ENCODE measurements at places on chromosomes 4 and X. TPM values are rescaled to one million over a fixed set of nuclear protein-coding genes. Genes with fewer than 3 reads are reported as not detected.

MAGEA4 gene
- total RNA-seq: not detected

GLRA3 gene
- not detected for total RNA-seq

- no peaks in the 10 kb centered on the region for H3K27me3 ChIP-seq
- H3K4me3 ChIP-seq: no peak overlapping the region
- no peaks in the 10 kb centered on the region for H3K4me1 ChIP-seq
- H3K36me3 ChIP-seq: no peaks in the 10 kb centered on the region
- no peak for DNase-seq
Measured at GRCh38 chrX:14817571-14817970, 55.3 kb downstream of the FANCB start.

- H3K27ac ChIP-seq: no peak overlapping the region
- H3K4me3 ChIP-seq: no peak overlapping the region
- no peaks in the 10 kb centered on the region for H3K4me1 ChIP-seq
- DNase-seq: no peak
Measured at GRCh38 chrX:1629244-1629643, 14.4 kb downstream of the ASMT start.

POLN gene
- total RNA-seq: 1.6 TPM

GRCh38 chrX:54042609-54043021, 1.7 kb downstream of the PHF8 start:
- no peak overlapping the region for H3K27ac ChIP-seq
- H3K27me3 ChIP-seq: no peaks in the 10 kb centered on the region

- peak; percentile 41 for DNase-seq
- H3K27ac ChIP-seq: no peak overlapping the region
- no peaks in the 10 kb centered on the region for H3K4me1 ChIP-seq
- H3K4me3 ChIP-seq: no peak overlapping the region
Measured at GRCh38 chrX:103817502-103817901, 14.6 kb downstream of the RAB9B start.

GPRIN3 gene
- total RNA-seq: 26.8 TPM

DNA sequence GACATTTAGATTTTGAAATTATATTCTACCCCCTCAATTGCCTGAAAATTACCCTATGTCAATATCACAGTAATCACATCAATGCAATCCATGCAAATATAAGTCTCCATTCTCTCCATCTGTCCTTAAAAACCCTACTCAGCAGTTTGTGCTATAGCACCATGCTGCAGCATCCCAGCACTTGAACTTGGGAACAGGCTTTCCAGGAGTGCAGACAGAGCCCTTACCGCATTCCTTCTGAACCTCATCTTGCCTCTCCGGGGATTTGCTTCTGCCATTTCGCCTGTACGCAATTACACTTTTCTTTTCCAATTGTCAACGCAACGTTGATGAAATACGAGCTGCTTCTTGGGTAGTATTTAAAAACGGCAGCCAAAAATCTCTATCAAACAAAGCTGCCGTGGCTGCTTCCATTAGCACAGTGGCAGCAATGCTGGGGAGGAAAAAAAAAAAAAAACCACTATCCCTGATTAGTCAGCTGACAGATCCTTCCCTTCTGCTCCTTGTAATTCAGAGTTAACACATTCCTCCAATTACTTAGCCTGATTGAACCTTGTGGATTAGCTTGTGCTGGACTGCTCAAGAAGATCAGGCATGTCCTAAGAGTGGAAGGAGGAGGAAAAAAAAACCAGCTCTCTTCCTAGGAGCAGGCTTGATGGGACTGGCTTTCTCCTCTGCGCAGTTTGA, 65.6 kb downstream of the MCF2 start:
- H3K36me3 ChIP-seq: no peaks in the 10 kb centered on the region
- no peaks in the 10 kb centered on the region for H3K27me3 ChIP-seq
- H3K27ac ChIP-seq: no peak overlapping the region
- H3K4me1 ChIP-seq: no peaks in the 10 kb centered on the region

- H3K4me3 ChIP-seq: no peak overlapping the region
- H3K36me3 ChIP-seq: no peaks in the 10 kb centered on the region
- H3K27me3 ChIP-seq: no peaks in the 10 kb centered on the region
- no peak for DNase-seq
- no peak overlapping the region for H3K27ac ChIP-seq
- no peaks in the 10 kb centered on the region for H3K4me1 ChIP-seq
Measured at GRCh38 chr4:52202251-52202779, 151.2 kb downstream of the SPATA18 start.

DNA sequence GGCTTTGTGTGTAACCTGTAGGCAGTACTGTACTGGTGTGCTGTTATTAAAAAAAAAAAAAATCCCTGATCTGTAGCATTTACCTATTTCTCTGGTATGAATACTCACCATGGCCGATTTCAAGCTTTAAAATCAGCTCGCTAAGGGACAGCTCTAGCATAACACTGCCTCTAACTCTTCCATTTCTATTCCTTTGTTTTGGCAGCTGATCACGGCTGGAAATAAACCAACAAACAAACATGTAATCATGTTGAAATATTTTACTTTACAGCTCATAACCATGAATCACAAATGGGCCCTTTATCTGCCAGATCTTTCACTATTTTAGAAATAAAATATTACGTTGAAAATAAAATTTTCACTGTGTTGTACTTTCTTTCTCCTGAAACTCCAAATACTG, 60.5 kb upstream of the IL15 start:
- no peak for DNase-seq
- H3K27ac ChIP-seq: no peak overlapping the region
- H3K4me1 ChIP-seq: no peaks in the 10 kb centered on the region
- no peaks in the 10 kb centered on the region for H3K27me3 ChIP-seq

DNA sequence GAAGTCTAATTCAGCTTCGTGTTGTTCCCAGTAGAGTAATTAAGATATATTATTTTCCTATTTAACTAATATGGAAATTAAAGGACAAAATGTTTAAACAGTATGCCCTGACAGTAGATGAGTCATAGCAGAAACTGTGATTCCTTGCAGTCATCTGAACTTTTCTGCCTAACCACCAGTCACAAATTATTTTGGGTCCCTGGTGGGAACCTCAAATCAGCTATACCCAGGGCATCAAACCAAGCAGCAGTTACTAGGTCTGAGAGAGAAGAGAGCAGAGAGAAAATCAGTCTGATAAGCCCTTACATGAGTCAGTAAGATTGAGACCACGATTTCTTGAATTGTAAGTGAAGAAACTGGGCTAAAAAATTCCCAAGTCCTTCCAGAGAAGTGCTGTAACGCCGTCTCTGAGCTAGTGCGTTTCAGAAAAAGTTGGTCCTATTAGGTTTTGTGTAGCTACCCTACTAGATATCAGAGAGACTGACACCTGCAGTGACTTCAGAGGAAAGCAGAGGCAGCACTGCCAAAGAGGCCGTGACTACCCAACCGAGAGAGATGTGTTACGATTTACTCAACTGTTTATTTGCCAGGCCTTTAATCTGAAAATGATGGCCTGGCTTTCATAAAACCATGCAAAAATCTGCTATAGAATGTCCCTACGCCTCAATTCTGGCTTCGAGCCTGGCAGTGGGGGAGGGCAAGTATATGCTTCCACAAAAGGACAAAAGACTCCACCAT, 21.7 kb upstream of the GPM6A start:
- H3K36me3 ChIP-seq: no peaks in the 10 kb centered on the region
- no peak for DNase-seq
- H3K27me3 ChIP-seq: no peaks in the 10 kb centered on the region
- no peak overlapping the region for H3K27ac ChIP-seq
- no peak overlapping the region for H3K4me3 ChIP-seq

YY2 gene
- 0.66 TPM for total RNA-seq

- H3K4me3 ChIP-seq: no peak overlapping the region
- H3K36me3 ChIP-seq: no peaks in the 10 kb centered on the region
- H3K4me1 ChIP-seq: no peaks in the 10 kb centered on the region
- no peak overlapping the region for H3K27ac ChIP-seq
- no peaks in the 10 kb centered on the region for H3K27me3 ChIP-seq
Measured at GRCh38 chr4:124262211-124263179, 450.0 kb downstream of the ANKRD50 start.

DNA sequence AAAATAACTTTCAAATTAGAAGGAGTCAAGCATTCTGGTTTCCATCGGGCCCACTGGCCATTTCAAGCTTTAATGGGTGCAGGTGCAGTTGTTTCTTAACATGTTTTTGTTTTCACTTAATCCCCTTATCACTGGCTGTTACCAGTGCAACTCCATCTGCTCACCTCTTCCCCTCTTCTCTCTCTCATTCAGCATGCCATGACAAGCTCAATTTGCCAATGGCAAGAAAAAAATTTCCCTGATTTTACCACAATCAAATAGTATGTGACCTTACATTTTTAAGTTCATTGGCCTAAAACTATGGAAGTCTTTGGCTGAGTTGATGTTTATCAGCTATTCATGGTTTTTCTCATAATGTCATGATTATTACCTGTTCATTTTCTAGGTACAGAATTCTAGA, 299.1 kb upstream of the BMP3 start:
- H3K27me3 ChIP-seq: no peaks in the 10 kb centered on the region
- H3K4me3 ChIP-seq: no peak overlapping the region
- H3K27ac ChIP-seq: no peak overlapping the region
- no peak for DNase-seq
- no peaks in the 10 kb centered on the region for H3K4me1 ChIP-seq

RIPPLY1 gene
- total RNA-seq: not detected

- H3K27me3 ChIP-seq: no peaks in the 10 kb centered on the region
- no peaks in the 10 kb centered on the region for H3K36me3 ChIP-seq
- peak; percentile 32 for DNase-seq
- H3K4me3 ChIP-seq: no peak overlapping the region
Measured at GRCh38 chrX:45714866-45715265, 514.2 kb upstream of the DIPK2B start.

DNA sequence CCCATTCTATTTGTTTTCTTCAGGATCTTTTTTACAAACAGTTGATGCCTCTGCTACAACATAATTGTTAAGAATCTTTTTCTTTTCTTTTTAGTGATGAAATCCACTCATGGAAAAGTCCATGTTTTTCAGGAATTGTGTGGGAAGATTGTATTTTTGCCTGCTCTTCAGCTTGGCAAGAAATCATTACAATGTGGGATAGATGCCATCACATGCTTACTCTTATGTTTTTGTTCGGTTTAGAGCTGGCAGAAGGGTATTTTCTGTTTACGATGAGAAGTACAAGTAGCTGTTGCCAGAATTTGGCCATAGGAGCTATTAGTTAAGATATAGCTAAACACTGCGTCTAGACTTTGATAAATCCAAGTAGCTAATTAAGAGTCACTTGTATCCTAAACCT, 2585.3 kb downstream of the ARAP2 start:
- no peak overlapping the region for H3K27ac ChIP-seq
- no peak for DNase-seq
- no peaks in the 10 kb centered on the region for H3K27me3 ChIP-seq
- no peak overlapping the region for H3K4me3 ChIP-seq

C4orf17 gene
- not detected for total RNA-seq

AWAT2 gene
- not detected for total RNA-seq

GRCh38 chr4:40283968-40284367, 51.2 kb upstream of the CHRNA9 start:
- no peaks in the 10 kb centered on the region for H3K4me1 ChIP-seq
- DNase-seq: no peak
- H3K4me3 ChIP-seq: no peak overlapping the region
- no peak overlapping the region for H3K27ac ChIP-seq
- no peaks in the 10 kb centered on the region for H3K27me3 ChIP-seq

DNA sequence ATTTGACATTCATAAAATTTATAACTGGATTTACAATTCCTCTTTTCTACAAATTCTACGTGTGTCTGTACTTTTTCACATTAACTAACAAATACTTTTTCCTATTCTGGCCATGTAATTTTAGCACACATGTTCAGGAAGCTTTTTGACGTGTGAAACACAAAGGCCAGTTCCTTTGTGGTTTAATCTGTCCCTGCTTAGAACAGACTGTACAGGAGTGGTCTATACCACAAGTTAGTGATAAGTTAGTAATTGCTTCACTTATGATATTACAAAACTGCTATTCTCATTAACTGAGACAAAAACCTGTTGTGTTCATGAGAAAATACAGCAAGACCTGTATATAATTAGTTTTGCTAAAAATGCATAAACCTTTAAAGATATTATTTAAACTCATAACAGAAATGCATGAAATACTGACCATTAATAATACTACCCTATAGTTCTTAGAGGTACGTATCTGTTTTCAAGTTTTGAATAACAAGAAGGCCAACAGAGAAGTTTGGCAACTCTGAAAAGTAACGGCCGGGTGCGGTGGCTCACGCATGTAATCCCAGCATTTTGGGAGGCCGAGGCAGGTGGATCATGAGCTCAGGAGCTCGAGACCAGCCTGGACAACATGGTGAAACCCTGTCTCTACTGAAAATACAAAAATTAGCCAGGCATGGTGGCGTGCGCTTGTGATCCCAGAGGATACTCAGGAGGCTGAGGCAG, 13.7 kb upstream of the AREG start:
- H3K36me3 ChIP-seq: no peaks in the 10 kb centered on the region
- H3K27me3 ChIP-seq: no peaks in the 10 kb centered on the region
- no peaks in the 10 kb centered on the region for H3K4me1 ChIP-seq
- no peak for DNase-seq
- no peak overlapping the region for H3K27ac ChIP-seq

- H3K27me3 ChIP-seq: no peaks in the 10 kb centered on the region
- no peak overlapping the region for H3K4me3 ChIP-seq
- DNase-seq: no peak
- H3K4me1 ChIP-seq: no peaks in the 10 kb centered on the region
- no peaks in the 10 kb centered on the region for H3K36me3 ChIP-seq
Measured at GRCh38 chrX:117610806-117611205, 505.8 kb downstream of the KLHL13 start.

STPG2 gene
- total RNA-seq: not detected

DNA sequence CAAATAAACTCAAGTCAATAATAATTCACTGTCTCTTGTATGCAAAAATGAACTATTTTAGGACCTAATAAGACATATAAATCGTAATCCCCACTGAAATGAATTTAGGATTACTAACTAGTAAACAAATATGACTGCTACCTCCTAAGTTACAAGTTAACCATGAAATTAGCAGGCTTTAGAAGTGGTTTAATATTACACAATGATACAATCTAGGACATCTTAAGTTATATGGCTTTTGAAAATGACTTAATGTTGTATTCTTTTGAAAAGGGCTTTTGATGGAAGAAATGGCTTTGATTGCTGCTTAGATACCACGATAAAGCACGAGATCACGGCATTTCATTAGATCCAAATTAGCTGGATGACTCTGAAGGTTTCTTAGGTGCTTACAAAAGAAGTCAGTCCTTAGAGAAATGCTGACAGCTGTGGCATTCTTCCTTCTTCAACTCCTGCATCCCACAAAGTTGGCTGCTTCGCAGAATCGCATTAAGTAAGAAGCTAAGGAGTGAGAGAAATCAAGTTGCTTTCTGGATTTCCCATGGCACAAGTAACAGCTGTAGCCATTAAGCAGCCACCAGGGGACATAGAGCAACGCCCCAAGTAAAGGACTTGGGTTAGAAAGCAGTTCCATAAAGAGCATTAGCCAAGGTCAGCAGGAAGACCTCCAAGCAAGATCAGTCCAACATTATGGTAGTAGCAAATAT, 6.9 kb downstream of the SLC10A7 start:
- H3K27me3 ChIP-seq: no peaks in the 10 kb centered on the region
- no peak overlapping the region for H3K27ac ChIP-seq
- no peaks in the 10 kb centered on the region for H3K36me3 ChIP-seq

OTC gene
- total RNA-seq: 10.2 TPM

CLOCK gene
- total RNA-seq: 20.8 TPM

- no peaks in the 10 kb centered on the region for H3K4me1 ChIP-seq
- no peak overlapping the region for H3K27ac ChIP-seq
- H3K36me3 ChIP-seq: no peaks in the 10 kb centered on the region
- no peak for DNase-seq
- H3K4me3 ChIP-seq: no peak overlapping the region
Measured at GRCh38 chr4:3613967-3614730, 81.9 kb upstream of the LRPAP1 start.

MAB21L2 gene
- 27.5 TPM for total RNA-seq

GRCh38 chr4:176320340-176320975, 692 bp downstream of the SPCS3 start:
- peak overlapping the region; percentile 99 for H3K27ac ChIP-seq
- DNase-seq: peak; percentile 88
- peak overlapping the region; percentile 76 for H3K4me3 ChIP-seq
- H3K27me3 ChIP-seq: no peaks in the 10 kb centered on the region

PPEF1 gene
- total RNA-seq: 0.15 TPM

Data from colonic mucosa (tissue), 4 donors.